ENCODE measurements at places on chromosomes 7 and 10. TPM values are rescaled to one million over a fixed set of nuclear protein-coding genes. Genes with fewer than 3 reads are reported as not detected.

Gene SAMD9L
- total RNA-seq, result 2.8 TPM

Gene VSTM4
- 2.2 TPM for total RNA-seq

Gene LMBR1
- 156 TPM for total RNA-seq

Gene COL17A1
- not detected for total RNA-seq

Gene HMX3
- total RNA-seq, result not detected

Gene FXYD4
- total RNA-seq, result not detected

Gene TBX20
- not detected for total RNA-seq

Gene LIPK
- total RNA-seq, result not detected

Gene FAM180A
- total RNA-seq, result not detected

Gene SPDYE8
- not detected for total RNA-seq

Gene C1QL3
- 16.9 TPM for total RNA-seq

Gene EMX2
- total RNA-seq, result 3.1 TPM

Gene ADRB1
- 2.5 TPM for total RNA-seq

Gene CCDC3
- 13.8 TPM for total RNA-seq

Gene NKX2-3
- total RNA-seq, result not detected

Gene USP6NL
- 42.3 TPM for total RNA-seq

Gene PLAU
- 0.94 TPM for total RNA-seq

Gene SVOPL
- 0.63 TPM for total RNA-seq

Gene MUC3A
- total RNA-seq, result 0.63 TPM

Gene IGF2BP3
- 61.0 TPM for total RNA-seq

Gene OR2A12
- not detected for total RNA-seq

Gene LUC7L2
- 88.3 TPM for total RNA-seq

Gene NAT16
- 3.4 TPM for total RNA-seq

Gene TAS2R4
- 16.6 TPM for total RNA-seq

Gene ACTR3C
- 12.2 TPM for total RNA-seq

Gene NUTM2A
- total RNA-seq, result 3.1 TPM

Gene NXPH1
- total RNA-seq, result 33.5 TPM

Gene KLF14
- total RNA-seq, result not detected

Gene PRSS37
- not detected for total RNA-seq

Gene HGF
- total RNA-seq, result 8.8 TPM

Gene DNAAF5
- total RNA-seq, result 14.7 TPM

Gene CRTAC1
- 5.0 TPM for total RNA-seq

Gene C10orf62
- not detected for total RNA-seq

Gene LOXL4
- 0.31 TPM for total RNA-seq

Gene CALHM1
- not detected for total RNA-seq

Gene XRCC2
- total RNA-seq, result 6.9 TPM

Gene WDR11
- 118 TPM for total RNA-seq

Gene ZCCHC24
- 5.9 TPM for total RNA-seq

Gene TCAF1
- 206 TPM for total RNA-seq

Gene ZMYND11
- total RNA-seq, result 149 TPM

Gene SNCG
- 2.8 TPM for total RNA-seq

Gene PAPOLB
- 3.8 TPM for total RNA-seq

Gene PHTF2
- total RNA-seq, result 62.9 TPM

Gene TPK1
- total RNA-seq, result 10.0 TPM

Gene SHH
- 0.63 TPM for total RNA-seq

Gene FANK1
- 2.2 TPM for total RNA-seq

Gene KEL
- 3.8 TPM for total RNA-seq

Gene INMT
- not detected for total RNA-seq

Gene TRPV5
- 0.31 TPM for total RNA-seq

Gene TMEM213
- total RNA-seq, result not detected

Gene SYT15B
- total RNA-seq, result under 0.01 TPM

Gene SMARCD3
- total RNA-seq, result 154 TPM

Gene MSMB
- not detected for total RNA-seq

Gene PDE6C
- not detected for total RNA-seq

Gene CYP26C1
- total RNA-seq, result 0.63 TPM

Gene LRRD1
- 3.8 TPM for total RNA-seq

Gene SFXN4
- total RNA-seq, result 15.0 TPM

Measured in parietal lobe (tissue), 2 donors.